NCI-H2029 (cell line): ENCODE measurements at places on chromosomes 6 and 20.

DNA sequence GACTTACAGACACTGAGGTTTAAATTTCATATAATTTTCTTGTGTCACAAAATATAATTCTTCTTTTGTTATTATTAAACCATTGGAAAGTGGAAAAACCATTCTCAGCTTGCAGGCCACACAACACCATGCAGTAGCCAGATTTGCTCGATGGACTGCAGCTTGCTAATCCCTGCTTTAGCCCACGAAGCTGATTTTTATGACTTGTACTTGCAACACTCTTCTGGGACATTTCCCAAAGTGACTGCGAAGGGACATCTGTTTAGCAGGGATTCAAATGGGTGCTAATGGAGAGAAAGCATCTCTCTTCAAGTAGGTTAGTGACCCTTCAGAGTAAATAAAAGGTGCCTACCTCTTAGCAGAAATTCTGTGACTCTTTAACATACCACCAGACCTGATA lies 304.6 kb upstream of the ZFP64 start:
- DNase-seq, result no peak

DNA sequence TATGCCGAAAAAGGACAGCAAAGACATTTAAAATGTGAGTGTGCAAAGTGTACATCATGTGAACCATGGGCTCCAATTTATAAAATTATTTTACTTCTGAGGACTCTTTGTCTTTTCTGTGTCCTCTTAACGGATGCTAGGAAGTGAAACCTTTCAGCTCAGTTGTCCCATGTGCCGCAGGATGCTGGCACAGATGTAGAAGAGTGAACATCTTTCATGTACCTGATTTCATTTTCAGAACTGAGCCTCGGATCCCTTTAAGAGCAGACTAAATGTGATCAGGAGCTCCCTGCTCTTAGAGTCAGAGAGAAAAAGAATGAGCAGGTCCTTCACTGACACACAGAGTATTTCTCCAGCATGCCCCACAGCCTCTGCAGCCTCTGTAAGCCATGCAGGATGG lies 27.6 kb upstream of the FUCA2 start:
- no peak for DNase-seq

- DNase-seq, result no peak
Measured at GRCh38 chr6:52102405-52102804, 15.0 kb upstream of the PKHD1 start.

DNA sequence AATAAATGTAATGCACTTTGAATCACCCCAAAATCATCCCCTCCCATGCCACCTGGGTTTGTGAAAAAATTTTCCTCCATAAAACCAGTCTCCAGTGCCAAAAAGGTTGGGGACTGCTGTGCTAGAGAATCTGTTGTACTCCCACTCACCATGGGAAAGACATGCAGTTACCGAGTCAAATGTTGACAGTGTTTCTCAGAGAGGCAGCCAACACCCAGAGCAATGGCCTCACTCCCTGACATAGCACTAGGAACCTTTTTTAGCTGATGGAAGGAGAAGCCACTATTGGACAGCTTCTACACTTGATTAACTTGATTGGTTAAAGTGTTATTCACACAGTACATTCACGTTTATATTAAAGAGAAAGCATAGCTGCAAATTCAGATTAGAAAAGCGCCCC lies 59.8 kb upstream of the MANEA start:
- no peak for DNase-seq

GRCh38 chr20:57573242-57573641 lies 12.3 kb downstream of the PCK1 start:
- no peak for DNase-seq

GRCh38 chr6:99604166-99605073 lies 2.2 kb upstream of the PRDM13 start:
- no peak for DNase-seq

GRCh38 chr20:38135271-38135650 lies 29.8 kb downstream of the TGM2 start:
- DNase-seq, result no peak

GRCh38 chr20:47305667-47306066 lies 50.8 kb downstream of the ZMYND8 start:
- no peak for DNase-seq

DNA sequence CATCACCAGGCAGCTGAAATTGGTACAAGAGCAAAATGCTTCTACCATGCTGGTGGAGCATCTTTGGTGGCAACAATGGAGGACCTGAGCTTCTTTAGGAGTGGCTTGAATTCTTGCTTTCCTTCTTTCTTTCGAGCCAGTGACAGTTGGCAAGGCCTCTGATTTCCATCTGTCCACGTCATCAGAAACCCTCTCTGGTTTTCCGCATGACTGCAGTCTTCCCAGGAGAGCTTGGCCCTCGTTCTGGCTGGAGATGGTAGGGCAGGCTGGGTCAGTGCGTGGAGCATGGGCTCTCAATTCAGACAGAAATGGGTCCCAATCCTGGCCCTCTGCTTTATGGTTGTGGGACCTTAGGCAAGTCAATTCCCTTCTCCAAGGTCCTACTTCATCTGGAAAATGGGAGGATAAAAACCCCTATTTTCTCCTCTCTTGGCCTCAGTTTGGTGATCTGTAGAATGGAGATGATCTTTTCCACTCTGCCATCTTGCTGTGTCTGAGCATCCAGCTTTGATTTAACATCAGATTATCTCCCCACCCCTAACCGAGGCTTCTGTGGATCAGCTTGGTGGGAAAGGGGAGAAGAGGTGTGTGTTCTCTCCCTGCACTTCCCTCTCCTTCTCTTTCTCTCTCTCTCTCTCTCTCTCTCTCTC lies 3.6 kb upstream of the BPIFB1 start:
- DNase-seq, result no peak

DNA sequence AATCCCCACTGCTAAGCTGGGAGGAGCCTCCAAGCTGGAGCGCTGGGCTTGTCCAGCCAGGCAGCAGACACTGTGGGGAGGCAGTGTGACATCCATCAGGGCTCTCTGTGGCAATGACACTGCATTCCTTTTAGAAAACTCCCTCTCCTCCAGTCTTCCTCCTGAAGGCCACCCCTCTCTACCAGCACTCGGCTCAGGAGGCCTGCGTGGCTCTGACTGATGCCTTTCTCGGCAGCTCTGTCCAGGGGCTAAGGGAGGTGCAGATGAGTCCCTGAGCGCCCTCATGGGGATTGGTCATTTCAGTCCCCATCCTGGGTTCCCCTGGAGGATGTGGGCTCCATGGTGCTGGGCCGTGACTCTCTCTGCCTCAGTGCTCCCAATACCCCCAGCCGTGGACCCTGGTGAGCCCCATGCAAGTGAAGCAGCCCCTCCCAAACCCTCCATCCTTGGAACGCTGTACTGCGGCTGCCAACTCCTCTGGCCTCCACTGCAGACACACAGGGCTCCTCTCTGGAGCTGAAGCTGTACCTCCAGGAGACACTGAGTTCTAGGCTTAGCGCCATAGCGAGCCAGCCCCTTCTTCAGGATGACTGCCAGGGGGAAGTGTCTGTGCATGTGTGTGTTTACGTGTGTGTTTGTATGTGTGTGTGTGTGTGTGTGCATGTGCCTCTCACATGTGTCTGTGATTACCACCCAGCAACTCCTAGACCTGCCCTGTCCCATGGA lies 209.6 kb downstream of the ERMARD start:
- DNase-seq, result no peak

DNA sequence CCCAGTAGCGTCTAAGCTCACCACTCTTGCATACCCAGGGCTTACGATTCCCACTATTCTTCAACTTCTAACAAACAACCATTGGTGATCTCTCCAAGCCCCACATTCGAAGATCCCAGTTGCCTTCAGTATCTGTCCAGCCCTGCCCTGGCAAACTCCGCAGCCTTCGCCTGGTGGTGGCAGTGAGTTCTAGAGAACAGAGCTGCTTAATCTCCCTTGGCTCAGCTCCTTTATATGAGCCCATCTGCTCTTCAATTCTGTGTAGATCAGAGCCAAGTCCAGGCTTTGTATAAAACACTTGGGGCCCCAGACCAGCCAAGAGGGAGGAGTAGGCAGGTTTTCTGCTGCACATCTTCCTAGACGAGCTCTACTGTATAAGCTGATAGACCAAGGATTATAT lies 193.3 kb downstream of the PHACTR1 start:
- DNase-seq, result no peak
